ENCODE measurements at places on chromosomes 3 and 15.

- no peak for DNase-seq
These were observed 29.6 kb downstream of the TPM1 start for GRCh38 chr15:63072023-63072650.

- DNase-seq, result no peak
These were observed 68.8 kb upstream of the OXTR start for GRCh38 chr3:8838234-8838633.

DNA sequence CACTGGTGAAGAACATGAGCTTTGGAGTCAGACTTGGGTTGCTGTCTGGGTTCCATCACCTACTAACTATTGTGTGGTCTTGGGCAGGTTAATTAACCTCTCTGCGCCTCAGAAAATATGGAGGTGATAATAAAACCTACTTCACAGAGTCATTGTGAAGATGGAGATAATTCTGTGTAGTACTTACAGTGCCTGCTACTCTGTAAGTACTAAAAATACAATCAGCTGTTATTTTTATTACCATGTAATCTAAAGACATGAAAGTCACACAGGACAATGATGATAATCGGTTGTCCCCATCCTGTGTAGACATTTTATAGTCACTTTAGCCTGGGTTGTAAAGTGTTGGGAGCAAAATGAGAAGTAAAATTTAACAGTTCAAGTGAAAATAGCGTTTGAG lies 334.1 kb downstream of the THSD4 start:
- DNase-seq, result no peak

DNA sequence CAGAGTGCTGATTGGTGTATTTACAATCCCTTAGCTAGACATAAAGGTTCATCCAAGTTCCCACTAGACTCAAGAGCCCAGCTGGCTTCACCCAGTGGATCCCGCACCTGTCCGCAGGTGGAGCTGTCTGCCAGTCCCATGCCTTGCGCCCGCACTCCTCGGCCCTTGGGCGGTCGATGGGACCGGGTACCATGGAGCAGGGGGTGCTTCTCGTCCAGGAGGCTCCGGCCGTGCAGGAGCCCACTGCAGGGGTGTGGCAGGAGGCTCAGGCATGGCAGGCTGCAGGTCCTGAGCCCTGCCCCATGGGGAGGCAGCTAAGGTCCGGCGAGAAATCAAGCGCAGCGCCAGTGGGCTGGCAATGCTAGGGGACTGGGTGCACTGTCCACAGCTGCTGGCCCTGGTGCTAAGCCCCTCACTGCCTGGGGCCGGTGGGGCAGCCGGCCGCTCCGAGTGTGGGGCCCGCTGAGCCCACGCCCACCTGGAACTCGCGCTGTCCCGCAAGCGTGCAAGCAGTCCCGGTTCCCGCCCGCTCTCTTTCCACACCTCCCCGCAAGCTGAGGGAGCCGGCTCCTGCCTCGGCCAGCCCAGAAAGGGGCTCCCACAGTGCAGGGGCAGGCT lies 1206.3 kb downstream of the OTOL1 start:
- DNase-seq, result no peak

GRCh38 chr15:89090791-89091626 lies 2.8 kb downstream of the ABHD2 start:
- no peak for DNase-seq

GRCh38 chr15:92880796-92881195 lies 19.3 kb upstream of the CHD2 start:
- DNase-seq, result no peak

- no peak for DNase-seq
These were observed 65.5 kb downstream of the SSUH2 start for GRCh38 chr3:8579096-8579495.

DNA sequence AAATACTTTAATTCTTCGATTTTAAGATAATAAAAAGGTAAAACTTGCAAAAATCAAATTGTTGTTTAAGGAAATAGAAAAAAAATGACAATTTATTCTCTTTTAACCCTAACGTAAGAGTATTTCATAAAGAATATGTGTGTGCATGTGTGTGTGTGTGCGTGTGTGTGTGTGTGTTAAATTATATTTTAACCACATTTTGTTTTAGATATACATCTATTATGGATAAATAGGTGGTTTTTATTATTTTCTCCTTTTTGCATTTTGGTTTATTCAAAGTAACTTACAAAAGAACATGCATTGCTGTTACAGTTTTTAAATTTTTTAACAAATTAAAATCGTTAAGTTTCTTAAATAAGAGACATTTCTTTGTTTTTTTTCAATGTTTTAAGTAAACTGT lies 414.4 kb downstream of the NAALADL2 start:
- DNase-seq, result no peak

- no peak for DNase-seq
These were observed 64.8 kb upstream of the SLCO2A1 start for GRCh38 chr3:134094491-134094890.

DNA sequence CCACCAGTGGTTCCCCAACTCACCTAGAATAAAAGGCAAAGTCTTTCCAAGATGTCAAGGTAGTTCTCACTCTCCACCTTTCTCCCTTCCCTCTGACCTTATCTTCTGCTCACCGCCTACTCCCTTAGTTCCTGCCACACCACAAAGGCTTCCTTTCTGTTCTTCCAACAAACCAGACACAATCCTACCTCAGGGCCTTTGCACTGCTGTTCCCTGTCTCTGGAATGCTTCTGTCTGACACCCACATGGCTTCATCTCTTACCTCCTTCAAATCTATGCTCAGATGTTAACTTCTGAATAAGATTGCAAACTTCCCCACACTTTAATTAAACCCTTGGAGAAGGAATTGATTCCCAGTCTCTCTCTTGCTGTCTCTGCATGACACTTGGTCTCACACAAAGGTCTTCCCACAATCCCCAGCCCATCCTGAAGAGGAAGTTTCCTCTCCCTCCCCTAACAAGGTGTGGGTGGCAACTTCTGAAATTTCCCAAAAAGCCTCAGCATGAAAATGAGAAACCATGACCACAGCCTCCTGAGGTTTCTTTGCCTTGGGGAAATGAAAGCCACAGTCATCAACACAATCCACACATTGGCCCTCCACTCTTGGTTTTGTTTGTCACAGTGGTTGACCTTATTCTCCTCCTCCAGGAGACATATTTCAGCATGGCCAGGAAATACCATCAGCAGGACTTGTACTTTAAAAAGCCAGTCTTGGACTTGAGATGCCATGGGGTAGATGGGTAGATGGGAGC lies 3.0 kb upstream of the RYK start:
- DNase-seq, result no peak

DNA sequence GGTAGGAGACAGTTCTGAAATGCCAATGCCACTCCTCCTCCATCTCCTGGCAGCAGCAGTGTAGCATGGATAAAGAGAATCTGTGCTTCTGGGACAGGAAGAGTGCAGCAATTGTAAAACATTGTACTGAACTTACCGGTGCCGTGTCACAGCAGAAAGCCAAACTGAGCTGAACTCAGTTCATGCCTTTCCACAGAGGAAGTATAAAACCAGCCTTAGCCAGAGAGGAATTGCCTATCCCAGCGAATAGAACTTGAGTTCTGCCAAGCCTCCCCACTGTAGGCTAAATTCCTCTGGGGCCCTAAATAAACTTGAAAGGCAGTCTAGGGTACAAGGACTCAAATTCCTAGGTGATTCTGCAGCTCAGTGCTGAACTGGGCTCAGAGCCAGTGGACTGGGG lies 148.8 kb downstream of the SLC9A9 start:
- no peak for DNase-seq

DNA sequence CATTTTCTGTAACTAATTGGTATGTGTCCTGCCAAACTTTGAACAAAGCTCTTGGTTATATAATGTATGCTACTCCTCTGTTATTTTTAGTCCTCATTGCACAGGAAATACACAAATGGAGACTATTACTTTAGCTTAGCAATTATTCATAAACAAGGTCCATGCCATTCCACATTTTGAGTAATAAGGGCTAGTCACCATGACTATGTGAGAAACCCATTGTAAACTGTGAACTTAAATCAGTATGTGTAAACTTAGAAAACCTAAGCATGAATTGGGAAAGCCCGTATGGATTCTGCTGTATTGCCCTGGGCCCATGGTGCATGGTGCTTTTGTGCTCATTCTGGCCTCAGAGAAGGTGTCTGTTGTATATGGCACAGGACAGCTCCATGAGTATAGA lies 100.3 kb downstream of the HCN4 start:
- no peak for DNase-seq

DNA sequence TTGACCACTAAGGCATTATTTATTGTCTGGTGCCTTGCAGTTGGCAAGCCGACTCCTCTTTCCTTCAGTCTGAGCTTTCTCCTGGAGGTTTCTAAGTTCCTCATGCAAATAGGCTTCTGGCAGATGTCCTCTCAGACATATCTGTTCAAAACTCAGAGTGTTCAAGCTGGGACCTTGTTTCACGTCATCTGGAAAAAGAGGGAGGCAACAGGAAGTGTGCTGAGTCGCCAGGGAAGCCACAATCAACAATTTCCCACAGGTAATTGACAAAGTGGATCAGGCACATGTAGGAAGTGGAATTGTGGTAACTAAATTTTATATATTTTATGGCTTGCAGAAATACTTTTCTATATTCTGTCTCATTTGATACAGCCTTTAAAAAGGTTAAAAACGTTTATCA lies 14.6 kb downstream of the SCG5 start:
- DNase-seq, result no peak

DNA sequence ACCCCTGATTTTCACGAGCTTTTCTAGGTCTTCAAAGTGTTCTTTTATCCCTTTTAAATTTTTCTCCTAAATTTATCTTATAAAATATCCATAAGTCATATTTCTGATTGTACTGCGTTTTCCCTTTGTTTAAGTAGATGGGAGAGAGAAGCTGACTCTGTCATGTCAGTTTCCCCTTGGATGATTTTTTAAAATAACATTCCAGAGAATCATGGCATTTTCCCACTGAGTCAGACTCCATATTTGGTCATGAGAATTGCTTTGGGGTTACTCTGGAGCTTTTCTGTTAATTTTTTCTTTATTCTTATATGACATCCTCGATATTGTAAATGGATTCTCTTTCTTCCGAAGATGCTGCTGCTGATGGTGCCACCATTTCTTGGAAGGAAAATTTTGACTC lies 28.6 kb upstream of the UMPS start:
- no peak for DNase-seq

- DNase-seq, result no peak
These were observed 13.7 kb downstream of the MAP1A start for GRCh38 chr15:43531018-43531670.

DNA sequence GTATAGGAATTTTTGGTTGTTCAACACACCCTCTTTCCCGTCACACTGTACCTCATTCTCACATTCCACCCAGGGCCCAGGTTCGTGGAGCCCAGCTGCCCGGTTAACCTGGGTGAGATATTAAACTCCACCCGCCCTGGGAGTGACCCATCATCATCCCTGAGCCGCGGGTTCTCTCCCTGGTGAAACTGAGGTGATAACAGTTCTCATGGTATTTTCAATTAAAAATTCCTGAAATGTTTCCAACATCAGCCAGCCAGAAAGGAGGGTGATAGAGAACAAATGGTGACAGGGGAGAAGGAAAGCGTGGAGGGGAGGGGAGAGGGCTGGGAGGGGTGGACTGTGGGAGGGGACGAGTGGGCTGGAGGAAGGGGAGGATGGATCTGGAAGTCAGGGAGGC lies 148.8 kb downstream of the ALDH1A2 start:
- no peak for DNase-seq

DNA sequence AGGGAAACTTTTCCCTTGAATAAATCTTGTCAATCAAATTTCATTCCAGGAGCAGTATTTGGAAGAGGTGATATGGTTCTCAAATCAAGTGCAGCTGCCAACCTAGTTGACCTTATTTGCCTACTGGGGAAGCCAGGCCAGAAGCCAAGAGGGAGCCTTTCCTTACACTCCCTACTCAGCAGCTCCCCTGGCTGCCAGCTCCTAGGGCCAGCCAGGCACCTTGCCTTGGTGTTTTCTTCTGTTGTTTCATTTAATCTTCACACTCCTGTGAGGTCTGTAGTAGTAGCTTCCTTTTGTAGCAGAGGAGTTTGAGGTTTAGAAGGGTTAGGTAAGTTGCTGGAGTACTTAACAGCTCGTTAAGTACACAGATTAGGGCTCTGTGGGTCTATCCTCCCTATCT lies 22.6 kb downstream of the MKRN2OS start:
- no peak for DNase-seq

- DNase-seq, result no peak
These were observed 287.4 kb upstream of the LYSMD4 start for GRCh38 chr15:100020614-100021013.

- no peak for DNase-seq
These were observed 413 bp downstream of the NUSAP1 start for GRCh38 chr15:41333026-41333562.

DNA sequence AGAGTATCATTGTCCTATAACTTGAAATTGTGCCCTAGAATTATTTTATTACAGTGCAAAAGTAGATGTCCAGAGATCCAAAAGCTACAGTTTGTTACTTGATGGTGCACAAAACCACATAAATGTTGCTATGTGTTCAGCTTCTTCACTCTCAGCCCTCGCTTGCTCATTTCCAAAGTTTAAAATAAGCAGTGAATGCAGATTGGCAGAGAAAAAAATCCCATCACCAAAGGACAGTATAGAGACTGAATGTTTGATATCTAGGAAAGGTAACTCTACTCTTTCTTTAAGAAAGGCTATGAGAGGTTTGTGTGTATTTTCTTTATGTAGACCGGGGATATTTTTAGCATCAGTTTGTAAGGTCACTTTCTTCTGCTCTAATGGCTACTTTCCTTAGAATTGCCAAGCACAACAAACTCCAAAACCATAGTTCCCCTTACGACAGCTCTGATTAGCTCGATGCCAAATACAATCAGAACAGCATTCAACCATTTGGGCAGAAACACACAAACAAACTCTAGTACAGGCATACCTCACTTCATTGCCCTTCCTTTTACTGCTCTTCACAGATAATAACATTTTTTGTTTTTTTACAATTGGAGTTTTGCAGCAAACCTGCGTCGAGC lies 164.1 kb upstream of the CCDC54 start:
- DNase-seq, result no peak

DNA sequence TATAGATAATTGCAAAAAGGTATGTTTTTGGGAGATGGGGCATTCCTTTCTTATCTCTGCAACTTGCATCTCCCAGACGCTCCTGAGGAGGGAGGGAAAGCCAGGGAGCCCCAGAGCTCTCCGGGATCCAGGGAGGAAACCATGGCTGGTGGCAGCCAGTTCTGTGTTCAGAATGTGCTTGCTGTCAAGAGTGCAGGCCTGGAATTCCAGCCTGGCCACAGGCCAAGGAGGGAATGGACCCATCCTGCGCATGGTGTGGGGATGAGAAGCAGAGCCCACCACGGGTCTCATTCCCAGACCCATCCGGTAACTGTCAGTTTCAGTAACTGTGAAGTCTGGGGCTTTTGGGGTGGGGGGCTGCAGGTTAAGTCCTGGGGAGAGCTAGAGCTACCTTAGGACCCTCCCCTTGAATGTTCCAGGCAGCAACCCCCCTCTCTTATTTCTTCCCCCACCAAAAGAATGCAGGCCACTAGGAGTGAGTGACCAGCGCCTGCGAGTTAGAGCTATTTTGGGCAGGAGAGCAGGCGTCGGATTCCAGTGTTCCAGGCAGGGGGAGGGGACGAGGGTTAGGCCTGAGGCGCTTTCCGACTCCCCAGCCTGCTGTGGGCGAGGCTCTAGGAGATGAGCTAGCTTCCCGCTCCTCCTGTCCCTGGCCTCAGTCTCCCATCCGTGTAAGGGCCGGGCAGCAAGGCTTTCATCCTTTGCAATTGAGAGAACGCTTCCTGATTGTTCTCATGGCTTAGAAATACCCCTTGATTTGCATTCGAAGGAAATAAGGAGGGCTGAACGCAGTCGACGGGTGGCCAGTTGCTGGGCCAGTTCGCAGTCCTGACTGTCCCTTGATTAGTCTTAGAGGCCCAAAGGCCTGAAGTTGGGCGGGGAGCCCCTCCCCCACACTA lies 781 bp upstream of the DAG1 start:
- DNase-seq, result no peak

Measured in NCI-H774 (cell line).